ENCODE measurements at places on chromosomes 2 and 18.

- no peak for DNase-seq
Observed at GRCh38 chr2:111623380-111623779, 260.6 kb downstream of the ANAPC1 start.

- DNase-seq = no peak
Observed at GRCh38 chr2:23711979-23712755, 214.8 kb downstream of the ATAD2B start.

GRCh38 chr2:230886206-230886605 lies 21.5 kb downstream of the ITM2C start:
- no peak for DNase-seq

DNA sequence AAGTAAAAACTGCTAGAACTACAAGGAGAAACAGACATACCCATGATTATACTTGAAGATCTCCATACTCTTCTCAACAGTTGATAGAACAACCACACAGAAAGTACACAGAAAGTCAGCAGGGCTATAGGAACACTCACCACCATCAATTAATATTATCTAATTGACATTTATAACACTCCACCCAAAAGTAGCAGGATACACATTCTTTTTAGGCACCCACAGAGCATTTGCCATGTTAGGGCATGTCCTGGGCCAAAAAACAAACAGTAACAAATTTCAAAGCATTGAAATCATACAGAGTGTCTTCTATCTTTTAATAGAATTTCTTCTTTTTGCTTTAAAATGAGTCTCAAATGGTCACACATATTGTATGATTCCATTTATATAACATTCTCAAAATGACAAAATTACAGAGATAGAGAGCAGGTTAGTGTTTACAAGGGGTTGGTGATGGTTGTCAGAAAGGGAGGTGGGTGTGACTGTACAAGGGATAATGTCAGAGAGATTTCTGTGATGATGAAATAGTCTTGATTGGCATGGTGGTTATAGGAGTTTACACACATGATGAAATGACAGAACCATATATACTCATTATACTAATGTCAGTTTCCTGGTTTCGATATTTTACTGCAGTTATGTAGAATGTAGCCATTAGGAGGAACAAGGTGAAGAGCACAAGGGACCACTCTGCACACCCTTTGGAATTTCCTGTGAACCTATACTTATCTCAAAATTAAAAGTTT lies 82.8 kb downstream of the NCK2 start:
- DNase-seq = no peak

DNA sequence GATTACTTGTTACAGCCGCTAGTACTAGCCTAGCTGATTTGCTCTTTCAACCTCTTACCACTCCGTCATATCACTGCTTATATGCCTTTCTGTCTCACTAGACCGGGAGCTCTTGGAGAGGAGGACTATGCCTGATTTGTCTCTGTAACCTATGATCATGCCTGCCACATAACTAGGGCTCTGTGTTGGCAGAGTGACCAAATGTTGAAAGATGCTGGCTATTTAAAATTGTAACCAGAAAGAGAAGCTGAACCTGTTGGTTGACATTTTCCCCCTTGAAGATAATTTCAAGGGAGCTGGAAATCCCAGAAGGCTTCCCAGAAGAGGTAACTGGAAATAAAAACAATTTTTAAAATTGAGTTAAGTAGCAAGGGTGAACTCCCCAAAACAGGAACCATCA lies 124.1 kb upstream of the MYCN start:
- DNase-seq = no peak

DNA sequence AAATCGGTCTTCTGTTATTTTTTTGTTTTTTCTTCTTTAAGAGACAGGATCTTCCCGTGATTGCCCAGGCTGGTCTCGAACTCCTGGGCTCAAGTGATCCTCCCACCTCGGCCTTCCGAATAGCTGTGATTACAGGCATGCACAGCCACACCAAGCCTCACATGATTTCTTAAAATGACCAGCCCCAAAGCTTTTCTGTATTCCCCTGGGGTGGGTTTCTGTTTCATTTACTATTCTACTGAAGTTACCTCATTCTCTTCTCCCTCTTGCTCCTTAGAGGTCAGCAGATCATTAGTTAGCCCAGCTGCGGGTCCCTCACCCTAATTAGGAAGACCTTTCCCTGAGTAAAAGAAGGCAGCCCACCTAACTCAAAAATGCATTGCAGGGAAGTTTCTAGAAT lies 27.6 kb downstream of the SLC1A4 start:
- no peak for DNase-seq

GRCh38 chr2:215454519-215455246 lies 18.8 kb upstream of the FN1 start:
- peak; percentile 27 for DNase-seq

DNA sequence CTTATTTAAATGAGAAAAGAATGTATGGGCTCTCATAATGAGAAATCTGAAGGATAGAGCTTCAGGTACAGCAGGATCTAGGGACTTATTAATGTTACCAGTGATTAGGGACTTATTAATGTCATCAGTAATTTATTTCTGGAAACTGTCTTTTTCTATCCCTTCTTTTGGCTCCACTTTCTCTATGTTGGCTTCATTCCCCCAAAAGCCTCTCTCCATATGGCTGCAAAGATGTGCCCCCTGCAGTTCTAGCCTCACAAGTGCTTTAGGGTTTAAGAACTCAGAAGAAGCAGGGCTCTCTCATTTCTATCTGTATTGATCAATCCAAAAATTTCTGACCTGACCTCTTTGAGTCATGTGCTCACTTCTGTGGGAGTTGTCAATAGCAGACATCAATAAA lies 480.9 kb downstream of the TXNL1 start:
- DNase-seq = no peak

GRCh38 chr18:50716902-50717301 lies 102.9 kb downstream of the MRO start:
- no peak for DNase-seq

DNA sequence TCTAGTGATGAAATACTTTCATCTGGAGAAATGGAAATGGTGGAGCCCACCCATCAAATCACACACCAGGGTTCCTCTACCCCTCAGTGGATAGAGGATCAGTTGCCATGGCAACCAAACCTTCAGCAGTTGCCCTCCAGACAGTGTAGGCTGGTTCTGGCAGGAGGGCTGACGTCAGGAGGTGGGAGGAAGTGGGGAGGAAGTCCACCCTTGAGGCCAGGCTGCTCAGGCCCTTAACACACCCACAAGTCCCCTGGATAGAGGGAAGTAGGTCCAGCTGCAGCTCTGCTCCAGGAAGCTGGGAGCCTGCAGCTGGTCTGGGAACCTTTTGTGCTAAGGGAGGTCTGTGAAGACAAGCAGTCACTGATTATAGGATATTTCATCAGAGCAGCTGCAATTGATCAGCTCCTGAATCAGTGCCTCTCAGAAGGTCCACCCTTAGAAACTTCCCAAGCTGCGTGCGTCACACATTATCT lies 186.6 kb downstream of the MTX2 start:
- no peak for DNase-seq

DNA sequence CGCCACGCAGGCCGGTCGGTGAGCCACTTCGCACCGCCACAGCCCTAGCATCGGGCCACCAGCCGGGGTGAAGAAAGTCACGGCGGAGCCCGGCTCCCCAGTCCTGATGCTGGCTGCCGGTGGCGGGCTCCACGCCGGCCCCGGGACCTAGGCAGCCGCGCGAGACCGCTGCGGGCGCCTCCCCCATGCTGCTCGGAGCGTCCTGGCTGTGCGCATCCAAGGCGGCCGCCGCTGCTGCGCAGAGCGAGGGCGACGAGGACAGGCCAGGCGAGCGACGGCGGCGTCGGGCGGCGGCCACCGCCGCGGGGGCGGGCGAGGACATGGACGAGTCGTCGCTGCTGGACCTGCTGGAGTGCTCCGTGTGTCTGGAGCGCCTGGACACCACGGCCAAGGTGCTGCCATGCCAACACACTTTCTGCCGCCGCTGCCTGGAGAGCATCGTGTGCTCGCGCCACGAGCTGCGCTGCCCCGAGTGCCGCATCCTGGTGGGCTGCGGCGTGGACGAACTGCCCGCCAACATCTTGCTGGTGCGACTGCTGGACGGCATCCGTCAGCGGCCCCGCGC lies 433 bp downstream of the SH3RF3 start:
- no peak for DNase-seq

All from globus pallidus (tissue), 1 donor.